ENCODE measurements at places on chromosomes 3 and 15.

- DNase-seq = no peak
Measured at GRCh38 chr3:108311797-108312196, 15.4 kb downstream of the HHLA2 start.

DNA sequence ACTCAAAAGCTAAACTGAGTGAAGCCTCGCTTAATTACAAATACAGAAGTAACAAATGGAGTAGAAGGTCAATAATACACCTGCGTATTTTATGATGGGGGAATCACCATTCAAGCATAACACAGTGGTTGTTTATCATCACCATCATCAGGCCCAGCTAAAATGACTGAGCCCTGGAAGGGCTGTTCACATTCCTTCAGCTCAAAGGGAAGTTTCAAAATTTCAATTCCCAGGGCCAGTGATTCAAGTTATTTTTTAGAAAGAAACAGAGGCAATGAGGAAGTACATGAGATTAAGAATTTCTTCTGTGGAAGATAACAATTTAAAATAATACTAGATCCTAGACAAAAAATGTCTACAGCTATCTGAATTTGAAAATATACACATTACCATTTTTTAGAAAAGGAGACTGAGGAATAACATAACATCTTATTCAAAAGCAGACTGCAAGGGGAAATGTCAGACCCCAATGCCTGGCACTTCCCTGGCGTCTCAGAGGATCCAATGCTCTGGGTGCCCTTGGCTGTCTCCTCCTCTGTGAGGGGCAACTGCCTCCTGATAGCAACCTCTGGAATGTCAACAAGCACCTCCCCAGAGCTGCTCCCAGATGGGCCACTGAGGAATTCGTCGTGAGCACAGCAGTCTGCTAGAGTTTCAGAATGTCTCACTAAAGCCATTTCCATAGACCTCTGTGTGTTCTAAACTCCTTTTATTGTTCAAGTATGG lies 22.8 kb downstream of the EHD4 start:
- DNase-seq = no peak

GRCh38 chr15:63203451-63204090 lies 14.2 kb downstream of the RAB8B start:
- DNase-seq = no peak

DNA sequence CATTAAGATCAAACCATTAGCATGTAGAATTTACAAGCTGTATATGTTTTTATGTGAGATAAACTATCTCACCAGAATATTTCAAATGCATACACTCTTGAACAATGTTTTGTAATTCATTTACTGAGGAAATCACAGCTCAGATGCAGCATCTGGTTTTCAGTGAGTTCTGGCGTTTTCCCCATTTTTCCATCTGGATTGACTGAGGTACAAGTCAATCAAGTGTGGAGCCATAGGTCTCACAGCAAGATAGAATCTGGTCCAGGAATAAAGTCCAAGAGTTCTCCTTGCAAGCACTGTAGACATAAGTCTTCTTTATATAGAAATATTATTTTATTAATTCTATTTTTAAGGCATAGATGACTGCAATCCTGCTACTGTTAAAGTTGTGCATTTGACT lies 219.3 kb downstream of the ZBBX start:
- no peak for DNase-seq

DNA sequence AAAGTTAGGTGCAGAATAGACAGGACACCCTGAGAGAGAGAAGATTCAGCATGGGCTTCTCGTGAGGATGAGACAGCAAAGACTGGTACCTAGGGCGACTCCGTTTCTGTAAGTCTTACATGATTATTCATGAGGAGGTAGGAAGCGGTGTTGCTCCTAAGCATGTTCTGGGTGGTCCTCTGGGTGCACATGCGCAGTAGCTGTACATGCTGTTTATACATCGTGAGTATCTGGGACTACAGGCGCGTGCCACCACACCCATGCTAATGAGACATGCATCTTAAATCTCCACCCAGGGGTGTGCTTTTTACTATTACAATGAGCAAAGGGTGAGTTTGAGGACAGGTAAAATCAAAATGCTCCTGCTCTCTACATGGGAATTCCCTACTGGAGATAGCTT lies 12.3 kb downstream of the ALPK3 start:
- DNase-seq = no peak

DNA sequence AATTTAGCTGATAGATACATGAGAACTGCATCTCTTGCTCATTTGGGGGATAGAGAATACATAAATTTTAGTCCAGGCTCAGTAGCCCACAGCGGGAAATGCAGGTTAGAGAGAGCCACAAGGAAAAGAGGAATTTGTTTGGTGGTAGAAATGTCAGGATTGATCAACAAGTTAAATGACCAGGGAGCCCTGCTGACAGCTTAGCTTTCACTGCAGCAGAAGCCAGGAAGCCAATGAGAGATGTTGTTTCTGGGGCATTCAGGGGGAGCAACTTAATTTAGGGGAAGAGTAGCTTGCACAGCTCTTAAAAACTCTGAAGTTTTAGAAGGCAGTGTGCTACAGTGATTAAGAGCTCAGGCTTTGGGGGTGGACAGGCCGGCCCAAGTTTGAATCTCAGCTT lies 22.7 kb downstream of the ARHGEF26 start:
- no peak for DNase-seq

DNA sequence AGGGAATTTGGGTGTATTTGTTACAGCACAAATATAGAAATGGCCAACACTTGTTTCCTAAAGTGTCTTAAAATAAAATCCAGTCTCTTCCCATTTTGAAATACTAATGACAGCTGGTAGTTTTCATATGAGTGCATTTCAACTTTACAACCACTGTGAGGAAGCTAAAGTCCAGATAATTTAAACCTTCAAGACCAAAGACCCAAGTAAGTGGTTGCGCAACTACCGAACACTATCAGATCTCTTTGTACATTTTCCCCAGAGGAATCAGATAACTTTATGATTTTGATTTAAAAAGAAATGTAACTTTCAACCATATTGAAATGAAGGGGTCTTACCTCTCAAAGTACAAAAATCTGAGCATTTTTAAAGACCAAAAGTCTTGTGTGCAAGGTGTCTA lies 14.3 kb downstream of the BCL2L10 start:
- no peak for DNase-seq

- DNase-seq = no peak
Measured at GRCh38 chr3:72473156-72473555, 375.1 kb downstream of the SHQ1 start.

DNA sequence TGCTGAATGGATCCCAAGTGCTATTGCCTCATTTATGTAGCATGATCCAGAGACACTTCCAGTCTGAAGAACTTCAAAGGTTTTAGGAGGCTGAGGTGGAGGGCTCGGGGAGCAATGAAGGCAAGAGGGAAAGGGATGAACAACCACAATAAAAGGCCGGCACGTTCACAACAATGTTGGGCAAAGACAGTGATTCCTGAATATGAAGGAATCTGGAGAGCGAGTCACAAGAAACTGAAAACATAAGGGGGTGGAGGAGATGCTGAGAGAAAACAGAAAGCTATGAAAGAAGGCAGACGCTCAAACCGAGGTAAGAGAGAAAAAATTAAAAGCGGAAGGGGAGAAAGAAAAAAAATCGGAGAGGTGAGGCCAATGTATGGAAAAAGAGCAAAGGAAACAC lies 120.1 kb downstream of the GREM1 start:
- DNase-seq = no peak

DNA sequence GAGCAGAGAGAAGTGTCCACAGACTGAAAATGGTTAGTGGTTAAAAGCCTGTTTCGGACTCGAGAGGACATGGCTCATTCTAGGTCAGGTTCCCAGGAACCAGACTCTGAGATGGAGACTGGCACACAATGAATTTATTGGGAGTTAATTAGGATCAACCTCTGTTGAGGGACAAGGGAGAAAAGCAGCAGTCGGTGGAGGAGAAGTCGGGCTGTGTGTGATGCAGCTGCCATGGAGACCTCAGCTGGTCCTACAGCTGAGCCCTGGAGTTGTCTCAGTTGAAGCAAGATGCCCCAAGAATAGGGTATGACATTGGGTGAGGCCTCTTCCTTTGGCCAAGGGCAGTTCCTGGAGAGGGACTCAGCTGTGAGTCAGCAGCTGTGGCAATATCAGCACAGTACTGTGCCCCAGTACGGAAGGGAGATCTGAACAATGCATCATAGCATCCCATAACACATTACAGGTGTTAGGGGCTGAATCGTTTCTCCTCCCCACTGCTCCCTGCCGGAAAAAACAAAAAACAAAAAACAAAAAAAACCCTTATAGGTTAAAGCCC lies 105.4 kb downstream of the ABHD5 start:
- DNase-seq = no peak

- no peak for DNase-seq
Measured at GRCh38 chr3:128727485-128727884, 1.5 kb downstream of the RAB7A start.

DNA sequence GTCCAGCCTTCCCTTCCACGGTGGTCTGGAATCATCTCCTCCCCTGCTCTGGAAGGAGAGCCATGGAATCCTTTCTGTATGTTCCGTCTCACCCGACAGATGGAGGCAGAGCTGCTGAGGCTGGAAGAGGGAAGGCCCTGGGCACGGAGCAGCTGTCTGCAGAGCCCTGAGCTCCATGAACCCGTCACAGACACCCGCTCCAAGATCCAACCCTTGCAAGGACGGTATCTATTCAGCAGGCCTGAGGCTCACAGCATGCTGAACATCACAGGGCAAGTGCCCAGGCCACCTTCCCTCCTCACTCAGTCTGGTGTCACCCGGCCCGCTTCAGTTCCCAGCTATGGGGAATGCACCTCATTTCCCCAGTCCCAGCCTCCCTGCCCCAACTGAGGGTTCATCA lies 103.9 kb downstream of the LRIG1 start:
- no peak for DNase-seq

DNA sequence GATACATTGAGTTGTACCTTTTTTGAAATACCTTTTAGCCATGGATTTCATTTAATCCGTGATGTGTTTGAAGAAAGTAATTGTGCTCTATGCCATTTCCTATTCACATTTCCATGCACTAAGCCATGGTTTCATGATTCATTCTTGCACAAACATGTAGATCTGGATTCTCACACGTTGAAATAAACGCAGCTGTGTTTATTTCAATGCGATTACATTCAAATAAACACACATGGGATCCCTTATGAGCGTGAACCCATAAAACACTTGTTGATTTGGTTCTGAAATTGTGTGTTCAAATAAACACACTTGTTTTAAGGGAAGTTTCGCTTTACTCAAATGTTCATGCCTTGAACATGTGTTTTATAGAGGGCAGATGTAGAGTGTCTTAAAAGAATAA lies 39.2 kb downstream of the BBX start:
- DNase-seq = no peak

GRCh38 chr3:186330772-186331460 lies 31.1 kb downstream of the DGKG start:
- DNase-seq = no peak

GRCh38 chr15:101206176-101206591 lies 45.7 kb downstream of the CHSY1 start:
- DNase-seq = peak; percentile 9

- DNase-seq = peak; percentile 98
Measured at GRCh38 chr3:14410503-14411165, 8.2 kb downstream of the SLC6A6 start.

DNA sequence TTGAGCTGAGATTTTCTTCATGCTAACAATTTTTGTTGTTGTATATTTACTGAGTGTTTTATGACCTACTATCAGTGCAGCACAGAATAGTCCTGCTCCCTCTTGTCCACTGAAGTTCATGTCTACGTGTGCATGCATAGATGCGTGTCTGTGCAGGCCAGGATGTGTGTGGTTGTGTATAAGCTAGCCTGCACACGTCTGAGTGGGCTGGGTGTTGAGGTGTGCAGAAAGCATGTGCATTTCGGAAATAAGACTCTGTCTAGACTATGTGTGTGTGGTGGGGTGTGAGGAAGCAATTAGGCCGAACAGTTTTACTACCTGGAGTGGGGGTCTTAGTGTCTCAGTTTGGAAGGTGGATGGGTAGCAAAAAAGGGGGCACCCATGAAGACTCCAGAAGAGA lies 39.2 kb downstream of the ATP2B2 start:
- DNase-seq = no peak

DNA sequence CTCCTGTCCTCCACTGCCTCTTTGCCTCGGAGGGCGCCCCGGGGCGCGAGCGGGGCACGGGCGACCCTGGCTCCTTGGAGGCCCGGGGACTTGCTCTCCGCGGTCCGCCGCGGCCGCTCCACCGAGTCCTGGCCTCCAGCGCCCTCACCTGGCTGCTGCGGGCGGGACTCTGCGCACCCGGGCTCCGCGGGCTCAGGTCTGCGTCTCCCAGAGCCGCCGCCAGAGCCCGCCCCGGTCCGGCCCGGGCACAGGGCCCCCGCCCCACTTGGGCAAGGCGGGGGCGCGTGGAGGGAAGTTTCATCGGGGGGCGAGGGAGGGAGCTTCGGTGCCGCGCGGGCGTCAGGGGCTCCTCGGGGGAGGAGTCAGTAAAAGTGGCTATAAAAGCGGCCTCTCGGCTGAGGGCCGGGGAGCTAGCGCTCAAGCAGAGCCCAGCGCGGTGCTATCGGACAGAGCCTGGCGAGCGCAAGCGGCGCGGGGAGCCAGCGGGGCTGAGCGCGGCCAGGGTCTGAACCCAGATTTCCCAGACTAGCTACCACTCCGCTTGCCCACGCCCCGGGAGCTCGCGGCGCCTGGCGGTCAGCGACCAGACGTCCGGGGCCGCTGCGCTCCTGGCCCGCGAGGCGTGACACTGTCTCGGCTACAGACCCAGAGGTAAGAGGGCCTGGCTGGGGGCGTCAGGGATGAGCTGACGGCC lies at the start of gene CEMIP:
Gene CEMIP, plus strand, starts transcription at position 407 of the 694 bp plus-strand sequence. CDS start 94,510 bp downstream, outside the sequence.
- DNase-seq = peak; percentile 67

- DNase-seq = no peak
Measured at GRCh38 chr15:67208396-67208795, 46.1 kb downstream of the AAGAB start.

GRCh38 chr3:171250444-171250843 lies 209.8 kb downstream of the TNIK start:
- no peak for DNase-seq

GRCh38 chr15:63405159-63405558 lies 23.5 kb upstream of the CA12 start:
- DNase-seq = no peak

DNA sequence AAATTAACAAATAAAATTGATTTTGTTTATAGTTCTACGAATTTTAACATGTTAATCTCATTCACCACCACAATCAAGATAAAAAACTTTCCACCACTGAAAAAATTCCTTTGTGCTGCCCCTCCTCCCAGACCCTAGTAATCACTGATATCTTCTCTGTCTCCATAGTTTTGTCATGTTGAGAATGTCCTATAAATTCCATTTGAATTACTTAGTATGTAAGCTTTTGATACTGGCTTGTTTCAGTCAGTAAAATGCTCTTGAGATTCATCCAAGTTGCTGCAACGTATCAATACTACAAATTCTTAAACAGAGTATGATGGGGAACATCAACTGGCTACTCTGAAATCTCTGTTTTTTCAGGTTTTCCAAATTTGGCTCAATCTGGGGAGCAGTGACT lies 129.6 kb downstream of the CTNNB1 start:
- DNase-seq = no peak

- no peak for DNase-seq
Measured at GRCh38 chr15:91694131-91694830, 159.2 kb upstream of the SLCO3A1 start.

GRCh38 chr3:152026033-152026556 lies 152.7 kb downstream of the SUCNR1 start:
- DNase-seq = peak; percentile 78
